ENCODE measurements at places on chromosomes 11 and 22.

GRCh38 chr11:17399236-17399635 lies 10.8 kb upstream of the KCNJ11 start:
- DNase-seq, result no peak

DNA sequence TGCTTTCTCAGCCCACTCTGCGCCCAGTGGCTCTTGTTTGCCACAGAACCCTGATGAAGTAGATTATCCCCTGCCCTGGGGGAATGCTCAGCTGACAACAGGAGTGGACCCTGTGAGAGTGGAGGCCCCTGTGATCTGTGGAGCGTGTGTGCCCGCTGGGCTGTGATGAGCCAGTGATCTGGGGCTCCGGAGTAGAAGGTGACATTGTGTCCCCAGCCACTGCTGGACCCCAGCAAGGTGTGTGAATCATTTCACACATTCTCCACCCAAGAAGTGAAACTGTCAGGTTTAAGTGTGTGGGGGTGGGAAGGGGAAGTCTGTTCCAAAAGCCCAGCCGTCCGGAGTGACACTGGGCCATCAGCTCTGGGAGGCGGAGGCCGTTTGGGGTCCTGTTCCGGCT lies 33.1 kb upstream of the GRAMD4 start:
- DNase-seq, result no peak

DNA sequence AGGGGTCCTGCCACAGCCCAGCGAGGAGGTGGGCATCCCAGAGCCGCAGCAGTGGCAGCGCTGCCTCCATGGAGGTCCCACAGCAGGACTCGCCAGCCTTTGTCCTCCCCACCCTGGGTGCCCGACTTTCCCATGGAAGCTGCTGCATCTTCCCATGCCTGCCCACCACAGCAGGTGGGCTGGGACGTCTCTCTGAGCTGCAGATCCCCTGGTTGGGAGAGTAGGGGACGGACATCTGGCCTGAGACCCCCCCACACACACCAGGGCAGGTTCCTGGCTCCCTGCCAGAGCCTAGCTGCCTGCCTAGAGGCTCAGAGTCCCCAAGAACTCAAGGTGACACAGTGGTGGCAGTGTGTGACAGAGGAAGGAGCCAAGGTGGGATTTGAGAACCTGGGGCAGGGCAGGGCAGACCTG lies 21.5 kb upstream of the PRR5 start:
- no peak for DNase-seq

DNA sequence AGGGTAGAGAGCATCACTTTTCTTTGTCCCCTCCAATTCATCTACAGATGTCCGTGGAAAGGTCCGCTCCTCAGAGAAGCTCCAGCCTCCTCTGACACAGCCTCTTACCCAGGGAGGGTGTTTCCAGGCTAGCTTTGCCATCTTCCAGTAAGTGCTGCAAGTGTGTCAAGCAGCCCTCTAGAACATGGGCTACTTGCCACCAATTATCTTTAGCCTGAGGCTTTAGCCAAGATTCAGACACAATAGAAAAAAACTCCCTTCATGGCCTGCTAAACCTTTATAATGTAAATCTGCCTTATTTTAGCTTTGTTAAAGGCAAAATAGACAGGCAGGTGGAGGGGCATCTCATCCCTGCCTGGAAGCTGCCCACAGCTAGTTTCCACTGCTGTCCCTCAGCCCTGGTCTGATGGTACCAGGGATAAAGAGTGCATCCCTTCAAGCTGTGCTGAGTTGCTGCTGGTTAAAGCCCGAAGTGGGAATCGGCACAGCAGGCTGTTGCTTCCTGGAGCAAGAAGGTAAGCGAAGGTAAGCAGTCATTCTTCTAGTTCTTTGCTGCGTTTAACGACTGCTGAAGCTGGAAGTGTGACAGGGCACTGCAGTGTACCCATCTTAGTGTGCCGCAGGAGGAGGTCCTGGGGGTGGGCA lies 190.1 kb upstream of the E2F8 start:
- no peak for DNase-seq

GRCh38 chr22:27989758-27990450 lies 70.8 kb upstream of the PITPNB start:
- DNase-seq, result no peak

GRCh38 chr11:45847911-45848316 lies 639 bp downstream of the CRY2 start:
- DNase-seq, result no peak

DNA sequence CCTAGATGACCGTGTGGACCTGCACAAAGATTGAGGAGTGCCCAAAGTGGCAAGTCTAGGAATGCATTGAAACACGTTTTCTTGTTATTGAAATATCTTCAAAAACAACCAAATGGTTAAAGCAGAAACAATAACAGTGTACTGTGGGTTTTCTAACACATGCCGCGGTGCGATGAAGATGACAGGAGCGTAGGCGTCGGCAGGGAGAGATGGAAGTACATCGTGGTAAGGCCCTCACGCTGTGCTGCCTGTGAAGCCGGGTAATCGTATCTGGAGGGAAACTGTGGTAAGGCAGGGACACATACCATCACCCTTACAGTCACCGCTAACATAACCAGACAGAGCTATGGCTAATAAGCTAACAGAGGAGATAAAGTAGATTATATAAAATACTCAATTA lies 261.4 kb downstream of the TBC1D22A start:
- DNase-seq, result no peak

- no peak for DNase-seq
These were observed 153.3 kb downstream of the SWAP70 start for GRCh38 chr11:9817191-9817590.

DNA sequence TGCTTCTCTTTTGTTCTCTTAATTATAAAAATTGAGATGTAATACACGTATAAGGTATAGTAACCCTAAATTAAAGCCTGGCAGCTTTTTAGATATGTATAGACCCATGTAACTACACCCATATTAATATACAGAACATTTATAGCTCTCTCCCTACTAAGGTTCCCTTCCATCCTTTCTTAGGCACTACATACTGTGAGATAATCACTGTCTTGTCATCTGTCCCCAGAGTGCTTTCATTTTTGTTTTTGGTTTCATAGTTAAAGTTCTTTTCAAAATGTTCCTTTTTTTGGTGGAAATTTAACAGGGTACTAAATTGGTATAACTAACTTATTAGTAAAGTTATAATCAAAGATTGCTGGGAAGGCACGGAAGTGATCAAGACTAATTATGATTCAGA lies 49.2 kb downstream of the MTMR3 start:
- DNase-seq, result no peak

GRCh38 chr11:35088226-35088625 lies 50.7 kb upstream of the CD44 start:
- DNase-seq, result no peak

DNA sequence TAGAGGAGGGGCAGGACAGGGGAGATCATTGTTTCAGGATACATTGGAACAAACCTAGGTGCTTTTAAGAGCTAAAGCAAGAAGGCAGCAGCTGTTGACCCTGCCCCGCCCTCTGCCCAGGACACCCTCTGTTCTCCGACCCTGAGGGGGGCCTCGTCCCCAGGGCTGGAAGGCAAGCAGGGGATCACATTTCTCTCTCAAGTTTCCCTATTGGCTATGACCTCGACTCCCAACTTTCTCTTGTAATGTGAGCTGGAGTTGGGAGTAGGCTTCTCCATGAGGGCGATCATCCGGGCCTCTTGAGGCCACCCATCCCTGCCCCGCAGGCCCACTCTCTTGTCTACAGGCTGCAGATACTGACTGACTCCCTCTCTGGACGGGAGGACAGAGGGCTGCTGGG lies 37.7 kb downstream of the DSCAML1 start:
- no peak for DNase-seq

DNA sequence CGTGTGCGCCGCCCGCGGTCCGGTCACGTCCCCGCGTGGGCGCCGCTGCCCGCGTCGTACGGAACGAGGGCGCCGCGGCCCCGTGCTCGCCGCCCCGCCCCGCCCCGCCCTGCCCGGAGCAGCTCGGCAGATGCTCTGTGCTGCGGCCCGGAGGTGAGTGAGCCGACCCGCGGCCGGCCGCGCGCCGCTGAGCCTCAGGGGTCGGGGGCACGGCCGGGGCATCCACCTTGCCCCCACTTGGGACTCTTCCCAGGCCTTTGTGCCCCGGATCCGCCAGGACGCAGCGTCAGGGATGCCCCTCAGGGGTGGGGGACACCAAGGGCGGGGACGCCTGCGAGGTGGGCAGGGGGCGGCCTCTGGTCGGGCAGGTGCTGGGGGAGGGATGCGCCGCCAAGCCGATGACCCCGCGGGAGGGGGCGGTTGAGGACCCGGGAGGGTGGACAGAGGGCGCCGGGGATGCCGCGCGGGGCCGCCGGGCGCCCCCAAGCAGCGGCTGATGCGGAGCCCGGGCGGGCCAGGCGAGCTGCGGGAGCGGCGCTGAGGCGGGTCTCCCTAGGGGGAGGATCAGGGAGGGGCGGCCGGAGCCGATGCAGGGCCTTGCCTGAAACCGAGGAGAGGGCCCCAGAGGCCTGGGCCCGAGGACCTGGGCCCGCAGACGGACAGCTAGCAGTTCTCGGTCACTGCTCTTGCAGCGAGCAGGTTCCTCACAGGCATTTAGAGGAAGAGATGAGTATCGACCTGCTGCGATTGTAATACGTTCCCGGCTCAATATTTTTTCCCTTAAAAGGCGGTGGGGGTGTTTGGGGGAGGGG lies at the start of gene GNAZ:
Gene GNAZ (plus strand): TSS at position 102 of the 812 bp plus-strand sequence. CDS start 25,177 bp downstream, outside the sequence.
- no peak for DNase-seq

DNA sequence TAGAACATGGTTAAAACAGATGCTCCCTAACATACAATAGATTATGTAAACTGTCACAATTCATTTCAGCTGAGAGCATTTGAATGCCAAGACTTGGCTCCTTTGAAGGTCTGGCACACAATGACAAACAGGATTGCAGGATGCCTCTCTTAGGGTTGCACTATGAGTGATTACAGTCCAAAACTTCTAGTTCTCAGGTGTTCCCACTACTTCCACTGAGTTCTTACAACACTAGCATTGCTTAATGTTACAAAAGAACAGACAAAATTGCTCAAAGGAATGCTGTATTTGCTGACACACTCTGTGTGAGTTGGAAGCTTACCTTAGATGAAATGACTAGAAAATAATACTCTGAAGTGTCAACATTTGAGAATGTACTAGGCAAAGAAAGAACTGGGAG lies 2413.8 kb upstream of the RAG2 start:
- no peak for DNase-seq

DNA sequence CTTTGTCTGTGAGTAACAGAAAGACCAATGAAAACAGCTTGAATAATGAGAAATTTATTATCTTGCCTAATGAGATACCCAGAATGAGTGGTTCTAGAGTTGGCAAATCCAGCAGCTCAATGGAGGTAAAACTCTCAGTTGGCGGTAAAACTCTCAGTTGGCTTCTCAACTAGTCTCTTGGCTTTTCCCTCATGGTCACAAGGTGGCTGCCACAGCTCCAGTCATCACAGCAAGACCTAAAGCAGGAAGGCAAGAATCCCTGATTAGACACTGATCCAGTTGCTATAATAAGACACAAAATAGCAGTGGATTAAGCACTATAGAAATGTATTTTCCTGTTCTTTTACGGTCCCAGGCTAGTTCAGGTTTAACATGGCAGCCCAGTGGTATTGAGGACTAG lies 37.5 kb upstream of the TSPAN18 start:
- DNase-seq, result no peak

GRCh38 chr11:32571039-32571438 lies 12.6 kb upstream of the EIF3M start:
- no peak for DNase-seq

DNA sequence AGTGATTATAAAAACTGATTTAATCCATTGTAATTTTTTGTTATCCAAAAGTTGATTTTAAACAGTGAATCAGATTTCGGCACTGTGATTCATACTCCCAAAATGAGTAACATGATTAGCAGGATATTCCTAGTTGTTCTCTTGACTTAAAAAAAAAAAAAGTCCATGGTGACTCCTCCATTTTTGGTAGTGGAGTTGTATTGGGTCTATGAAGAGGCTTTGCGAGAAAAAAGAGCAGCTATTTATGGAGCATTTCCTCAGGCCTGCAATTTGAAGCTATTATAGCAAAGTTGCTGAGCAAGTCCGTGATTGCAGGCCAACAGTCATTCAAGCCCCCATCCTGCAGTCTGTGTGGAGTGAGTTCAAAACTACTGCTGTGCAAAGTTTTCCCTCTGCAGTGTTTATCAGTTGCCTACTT lies 28.8 kb downstream of the YAP1 start:
- no peak for DNase-seq

GRCh38 chr11:61266602-61267001 lies 25.6 kb downstream of the PGA5 start:
- no peak for DNase-seq

- DNase-seq, result no peak
These were observed 32.2 kb upstream of the LDLRAD3 start for GRCh38 chr11:35911616-35912165.

GRCh38 chr11:35750981-35751663 lies 88.5 kb downstream of the TRIM44 start:
- no peak for DNase-seq

- no peak for DNase-seq
These were observed 45.5 kb upstream of the CRYBB3 start for GRCh38 chr22:25153961-25154666.

DNA sequence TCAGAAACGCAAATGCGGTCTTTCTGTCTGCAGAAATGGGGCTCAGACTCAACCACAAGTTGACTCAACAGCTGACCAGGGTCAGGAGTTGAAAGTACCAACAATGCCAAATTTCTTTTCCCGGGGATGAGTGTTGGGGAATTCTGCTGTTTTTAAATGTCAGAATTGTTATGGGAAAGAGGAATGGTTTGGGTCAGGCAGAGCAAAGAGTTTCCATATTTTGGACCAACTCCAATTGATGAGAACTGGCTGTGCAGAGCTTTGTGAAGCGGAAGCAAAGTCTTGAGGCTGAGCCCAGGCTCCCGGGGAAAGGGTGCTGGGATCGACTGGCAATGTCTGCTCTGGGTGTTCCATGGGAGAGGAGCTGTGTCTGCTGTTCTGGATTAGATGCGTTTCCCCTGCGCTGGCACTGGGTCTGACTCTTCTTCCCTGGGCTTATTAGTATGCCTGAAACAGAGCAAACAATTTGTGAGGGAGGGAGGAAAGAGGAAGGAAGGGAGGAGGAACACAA lies 36.2 kb downstream of the TXN2 start:
- DNase-seq, result no peak

DNA sequence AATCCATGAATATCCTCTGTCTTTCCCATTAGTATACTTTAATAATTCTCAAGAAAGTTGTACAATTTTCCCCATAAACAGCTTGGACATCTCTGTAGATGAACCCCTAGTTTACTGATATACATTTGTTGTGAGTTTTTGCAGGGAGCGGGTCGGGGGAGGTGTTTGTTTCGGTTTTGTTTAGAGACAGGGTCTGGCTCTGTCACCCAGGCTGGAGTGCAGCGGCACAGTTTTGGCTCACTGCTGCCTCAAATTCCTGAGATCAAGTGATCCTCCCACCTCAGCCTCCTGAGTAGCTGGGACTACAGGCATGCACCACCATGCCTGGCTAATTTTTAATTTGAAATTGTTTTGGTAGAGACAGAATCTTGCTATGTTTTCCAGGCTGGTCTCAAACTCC lies 57.6 kb downstream of the IGLL5 start:
- no peak for DNase-seq

DNA sequence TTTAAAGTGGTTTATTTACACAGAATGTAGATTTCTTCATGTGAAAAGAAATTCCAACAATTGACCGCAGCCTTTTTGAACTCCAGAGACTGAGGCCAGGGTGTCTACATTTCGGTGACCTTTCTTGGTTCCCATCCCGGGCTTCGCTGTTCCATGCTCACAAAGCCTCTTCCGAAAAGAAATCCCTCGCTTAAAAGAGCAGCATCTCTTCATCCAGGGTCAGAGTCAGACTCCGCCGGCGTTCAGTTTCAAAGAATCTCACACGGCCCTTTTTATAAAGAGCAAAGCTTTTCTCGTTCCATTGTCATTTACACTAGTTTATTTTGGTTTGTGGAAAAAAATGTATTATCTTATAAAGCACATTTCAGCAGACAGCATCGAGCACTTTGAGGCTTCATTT lies 530.6 kb upstream of the B3GAT1 start:
- DNase-seq, result no peak

Data from stimulated activated CD8-positive, alpha-beta memory T cell treated with anti-CD3 and anti-CD28 coated beads, Interleukin-15, amount 100 ng/mL, for 4 hours (primary cell).